ENCODE measurements at places on chromosomes 5 and 9.

- DNase-seq = peak; percentile 31
These were observed 48.3 kb downstream of the ACER2 start for GRCh38 chr9:19456996-19457692.

GRCh38 chr5:157484768-157485167 is 24.8 kb downstream of the NIPAL4 start:
- DNase-seq = no peak

DNA sequence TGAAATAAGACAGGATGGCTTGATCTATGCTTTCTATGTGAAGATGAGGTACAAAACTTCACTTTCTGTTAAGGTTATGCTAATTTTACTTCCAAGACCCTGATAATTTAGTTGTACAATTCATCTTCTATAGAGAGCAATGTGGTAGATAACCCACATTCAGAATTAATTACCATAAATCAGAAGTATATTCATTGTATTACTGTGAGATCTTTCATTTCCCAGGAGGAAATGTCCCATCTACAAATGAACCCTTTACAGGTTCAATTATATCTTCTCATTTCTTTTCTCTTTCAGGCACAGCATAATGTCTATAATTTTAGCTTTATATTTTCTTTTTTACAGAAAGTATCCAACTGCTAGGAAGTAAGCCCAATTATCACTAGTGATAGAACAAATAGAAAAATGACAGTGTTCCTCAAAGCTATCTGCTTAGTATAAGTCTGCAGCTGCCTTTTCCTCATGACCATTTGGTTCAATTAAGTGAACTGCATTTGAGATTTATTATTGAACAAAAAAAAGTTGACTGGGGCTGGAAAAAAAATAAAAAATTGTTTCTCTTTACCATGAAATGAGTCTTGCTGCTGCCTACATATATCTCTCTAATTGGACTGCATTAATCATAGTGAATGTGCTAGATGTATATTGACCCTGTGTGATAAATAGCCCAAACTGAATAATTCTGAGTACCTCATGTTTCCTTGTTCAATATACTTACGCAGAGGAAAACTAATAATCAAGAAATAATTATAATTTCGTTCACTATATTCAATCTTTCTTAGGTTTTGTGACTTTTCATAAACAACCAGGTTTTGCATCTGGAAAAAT is 1329.4 kb downstream of the PTPRD start:
- no peak for DNase-seq

GRCh38 chr5:128667751-128668150 is 129.7 kb upstream of the FBN2 start:
- no peak for DNase-seq

DNA sequence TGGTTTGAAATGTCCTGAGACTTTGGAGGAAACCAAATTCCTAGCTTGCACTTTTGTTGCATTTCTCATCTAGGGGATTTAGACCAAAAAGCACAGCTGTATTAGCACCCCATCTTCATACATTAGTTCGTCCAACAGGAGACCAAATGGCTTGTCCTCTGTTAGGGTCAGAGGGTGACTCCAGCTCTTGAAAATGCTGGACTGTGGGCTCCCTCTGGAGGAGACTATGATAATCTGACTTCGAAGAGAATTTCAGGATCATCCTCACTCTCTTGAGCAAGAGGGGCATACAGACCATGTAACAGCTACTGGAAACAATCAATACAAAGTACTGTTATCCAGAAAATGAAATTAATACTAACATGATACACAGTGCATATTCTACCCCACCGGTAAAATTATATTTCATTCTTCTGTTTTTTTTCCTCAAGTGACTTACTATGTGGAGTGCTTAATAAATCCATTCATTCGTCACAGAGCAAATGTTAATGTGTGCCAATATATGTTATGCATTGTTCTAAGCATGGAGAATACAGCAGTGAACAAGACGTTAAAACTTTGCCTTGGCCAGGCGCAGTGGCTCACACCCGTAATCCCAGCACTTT is 63.7 kb upstream of the PPP2CA start:
- DNase-seq = peak; percentile 3
